ENCODE measurements at places on chromosomes 2 and 18. TPM values are rescaled to one million over a fixed set of nuclear protein-coding genes. Genes with fewer than 3 reads are reported as not detected.

Gene DTNB
- total RNA-seq: 4.4 TPM

Gene TUBA4B
- not detected for total RNA-seq

Gene DSC3
- total RNA-seq: 3.1 TPM

Gene TEKT4
- total RNA-seq: not detected

Gene DSG1
- total RNA-seq: 4.7 TPM

DNA sequence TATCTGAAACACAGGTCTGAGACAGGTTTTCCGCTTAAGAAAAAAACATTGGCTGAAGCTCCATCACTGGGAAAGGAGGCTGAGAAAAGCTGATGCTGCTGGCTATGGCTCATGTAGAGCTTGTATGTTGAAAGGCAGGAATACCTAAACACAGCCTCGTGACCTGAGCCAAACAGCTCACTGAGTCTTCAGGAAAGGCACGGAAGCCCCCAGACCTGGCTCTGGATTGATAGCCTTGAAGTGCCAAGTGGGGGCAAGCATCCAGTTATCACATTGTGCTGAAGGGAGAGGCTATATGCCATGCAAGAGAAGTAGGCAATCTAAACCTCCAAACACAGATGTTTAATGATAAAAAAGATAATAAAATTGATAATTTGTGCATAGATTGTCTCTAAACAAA is 21.9 kb downstream of the CYTIP start:
- H3K27ac ChIP-seq: no peak overlapping the region
- H3K27me3 ChIP-seq: no peaks in the 10 kb centered on the region
- H3K36me3 ChIP-seq: no peaks in the 10 kb centered on the region
- no peak overlapping the region for H3K4me3 ChIP-seq
- no peak for DNase-seq
- H3K4me1 ChIP-seq: peaks cover 4% of the 10 kb centered on the region

- peaks cover 21% of the 10 kb centered on the region for H3K36me3 ChIP-seq
- H3K27me3 ChIP-seq: no peaks in the 10 kb centered on the region
- H3K4me1 ChIP-seq: no peaks in the 10 kb centered on the region
- no peak overlapping the region for H3K27ac ChIP-seq
- DNase-seq: no peak
These were observed 135.3 kb downstream of the ZNF236 start for GRCh38 chr18:76957384-76958355.

GRCh38 chr2:189113963-189114362 is 65.6 kb downstream of the COL5A2 start:
- no peak overlapping the region for H3K4me3 ChIP-seq
- H3K4me1 ChIP-seq: peaks cover 8% of the 10 kb centered on the region
- no peak for DNase-seq
- H3K27me3 ChIP-seq: no peaks in the 10 kb centered on the region

DNA sequence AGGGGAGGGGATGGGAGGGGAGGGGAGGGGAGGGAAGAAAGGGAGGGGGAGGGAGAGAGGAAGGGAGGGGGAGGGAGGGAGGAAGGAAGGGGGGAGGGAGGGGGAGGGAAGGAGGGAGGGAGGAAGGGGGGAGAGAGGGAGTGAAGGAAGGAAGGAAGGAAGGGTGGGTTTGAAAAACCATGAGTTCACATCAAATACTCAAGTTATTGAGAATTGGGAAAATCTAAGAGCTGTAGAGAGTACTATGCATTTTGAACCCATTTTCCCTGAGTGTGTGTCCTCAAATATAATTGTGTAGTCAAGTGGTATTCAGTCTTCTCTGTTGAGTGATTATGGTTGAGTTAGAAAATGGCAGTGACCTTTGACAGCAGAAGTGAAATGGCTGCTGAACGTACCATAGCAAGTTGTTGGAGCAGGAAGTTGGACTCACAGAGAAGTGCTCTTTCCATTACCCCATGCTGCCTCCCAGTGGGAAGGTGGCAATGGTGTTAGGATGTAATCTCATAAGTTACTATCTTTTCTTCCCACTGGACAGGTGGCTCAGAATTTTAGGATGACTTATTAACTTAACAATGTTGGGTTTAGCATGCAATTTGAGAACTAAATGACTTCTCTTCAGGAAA is 214.6 kb downstream of the SETBP1 start:
- no peaks in the 10 kb centered on the region for H3K4me1 ChIP-seq
- H3K27me3 ChIP-seq: no peaks in the 10 kb centered on the region
- DNase-seq: no peak

- H3K36me3 ChIP-seq: no peaks in the 10 kb centered on the region
- peaks cover 4% of the 10 kb centered on the region for H3K4me1 ChIP-seq
- H3K4me3 ChIP-seq: no peak overlapping the region
- H3K27me3 ChIP-seq: no peaks in the 10 kb centered on the region
- H3K27ac ChIP-seq: no peak overlapping the region
- no peak for DNase-seq
These were observed 391.5 kb downstream of the IRS1 start for GRCh38 chr2:226408141-226408540.

- H3K4me3 ChIP-seq: no peak overlapping the region
- no peaks in the 10 kb centered on the region for H3K4me1 ChIP-seq
- no peak for DNase-seq
- no peak overlapping the region for H3K27ac ChIP-seq
These were observed 847.0 kb upstream of the CRIM1 start for GRCh38 chr2:35508601-35509000.

- DNase-seq: no peak
- no peaks in the 10 kb centered on the region for H3K36me3 ChIP-seq
- no peak overlapping the region for H3K4me3 ChIP-seq
- no peaks in the 10 kb centered on the region for H3K4me1 ChIP-seq
- no peak overlapping the region for H3K27ac ChIP-seq
These were observed 33.3 kb upstream of the CABLES1 start for GRCh38 chr18:23101861-23102432.
